ENCODE measurements at places on chromosomes 5 and 9. TPM values are rescaled to one million over a fixed set of nuclear protein-coding genes. Genes with fewer than 3 reads are reported as not detected.

Gene FOXD4L6
- 0.69 TPM for total RNA-seq

Gene SPINK6
- 1.9 TPM for total RNA-seq

Gene PCDHA1
- total RNA-seq = 0.07 TPM

Gene IL9
- total RNA-seq = not detected

Gene CATSPER3
- 0.91 TPM for total RNA-seq

Gene C6
- not detected for total RNA-seq

Gene EQTN
- not detected for total RNA-seq

Gene CRB2
- total RNA-seq = not detected

Gene CARTPT
- not detected for total RNA-seq

Gene PROB1
- 3.1 TPM for total RNA-seq

Gene CACNA1B
- total RNA-seq = not detected

Gene SLC22A5
- total RNA-seq = 167 TPM

Gene PRDM9
- not detected for total RNA-seq

Gene CMBL
- 17.6 TPM for total RNA-seq

Gene RNF183
- total RNA-seq = not detected

Gene TTC23L
- 0.69 TPM for total RNA-seq

Gene SSNA1
- 81.4 TPM for total RNA-seq

Gene RANBP3L
- not detected for total RNA-seq

Gene SECISBP2
- total RNA-seq = 36.4 TPM

Gene SCGB3A2
- total RNA-seq = not detected

Gene FGFR4
- 1.5 TPM for total RNA-seq

Gene TMC1
- total RNA-seq = not detected

Gene WWC1
- 47.0 TPM for total RNA-seq

Gene TSSK1B
- total RNA-seq = 0.39 TPM

Gene ARID3C
- not detected for total RNA-seq

Gene ZNF354B
- total RNA-seq = 24.4 TPM

Gene PKD2L2
- not detected for total RNA-seq

Gene PPP2R2B
- not detected for total RNA-seq

Gene IRX2
- 35.4 TPM for total RNA-seq

Gene IL7R
- 0.44 TPM for total RNA-seq

Gene PTGER4
- total RNA-seq = 2.5 TPM

Gene ESM1
- not detected for total RNA-seq

Gene GFI1B
- total RNA-seq = not detected

Gene FAM151B
- 1.8 TPM for total RNA-seq

Gene TMEFF1
- total RNA-seq = 0.28 TPM

Gene GABRB2
- not detected for total RNA-seq

Gene CCDC171
- 1.8 TPM for total RNA-seq

Gene SPINK7
- not detected for total RNA-seq

Gene PCDHGA3
- total RNA-seq = 0.07 TPM

Gene HSDL2
- 20.6 TPM for total RNA-seq

Gene N4BP3
- 0.56 TPM for total RNA-seq

Gene SH2D3C
- not detected for total RNA-seq

Gene SPINK4
- not detected for total RNA-seq

Gene SLC1A1
- total RNA-seq = not detected

Gene IL17B
- not detected for total RNA-seq

Gene SPAG8
- total RNA-seq = 0.37 TPM

Gene BARHL1
- not detected for total RNA-seq

Gene PRSS3
- 1.4 TPM for total RNA-seq

Gene KCNN2
- not detected for total RNA-seq

Gene FXN
- total RNA-seq = 18.4 TPM

Gene SLC4A9
- total RNA-seq = not detected

Gene F2RL2
- total RNA-seq = 0.28 TPM
